ENCODE measurements at places on chromosomes 11 and 22.

GRCh38 chr22:50236731-50237409 is 8.0 kb downstream of the TUBGCP6 start:
- DNase-seq = peak; percentile 74

DNA sequence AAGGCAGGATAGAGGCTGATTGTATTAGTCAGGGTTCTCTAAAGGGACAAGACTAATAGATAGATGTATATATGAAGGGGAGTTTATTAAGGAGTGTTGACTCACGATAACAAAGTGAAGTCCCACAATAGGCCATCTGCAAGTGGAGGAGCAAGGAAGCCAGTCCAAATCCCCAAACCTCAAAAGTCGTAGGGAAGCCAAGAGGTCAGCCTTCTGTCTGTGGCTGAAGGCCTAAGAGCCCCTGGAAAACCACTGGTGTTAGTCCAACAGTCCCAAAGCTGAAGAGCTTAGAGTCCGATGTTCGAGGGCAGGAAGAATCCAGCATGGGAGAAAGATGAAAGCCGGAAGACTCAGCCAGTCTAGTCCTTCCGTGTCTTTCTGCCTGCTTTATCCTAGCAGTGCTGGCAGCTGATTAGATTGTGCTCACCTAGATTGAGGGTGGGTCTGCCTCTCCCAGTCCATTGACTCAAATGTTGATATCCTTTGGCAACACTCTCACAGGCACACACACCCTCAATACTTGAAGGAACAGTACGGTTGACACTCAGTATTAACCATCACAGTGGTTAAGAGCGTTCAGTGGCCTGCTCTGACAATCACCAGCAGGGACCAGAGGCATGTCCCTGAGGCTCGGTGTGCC is 135.6 kb downstream of the CSNK2A3 start:
- DNase-seq = no peak

GRCh38 chr11:67032830-67033551 is 10.1 kb downstream of the SYT12 start:
- no peak for DNase-seq

DNA sequence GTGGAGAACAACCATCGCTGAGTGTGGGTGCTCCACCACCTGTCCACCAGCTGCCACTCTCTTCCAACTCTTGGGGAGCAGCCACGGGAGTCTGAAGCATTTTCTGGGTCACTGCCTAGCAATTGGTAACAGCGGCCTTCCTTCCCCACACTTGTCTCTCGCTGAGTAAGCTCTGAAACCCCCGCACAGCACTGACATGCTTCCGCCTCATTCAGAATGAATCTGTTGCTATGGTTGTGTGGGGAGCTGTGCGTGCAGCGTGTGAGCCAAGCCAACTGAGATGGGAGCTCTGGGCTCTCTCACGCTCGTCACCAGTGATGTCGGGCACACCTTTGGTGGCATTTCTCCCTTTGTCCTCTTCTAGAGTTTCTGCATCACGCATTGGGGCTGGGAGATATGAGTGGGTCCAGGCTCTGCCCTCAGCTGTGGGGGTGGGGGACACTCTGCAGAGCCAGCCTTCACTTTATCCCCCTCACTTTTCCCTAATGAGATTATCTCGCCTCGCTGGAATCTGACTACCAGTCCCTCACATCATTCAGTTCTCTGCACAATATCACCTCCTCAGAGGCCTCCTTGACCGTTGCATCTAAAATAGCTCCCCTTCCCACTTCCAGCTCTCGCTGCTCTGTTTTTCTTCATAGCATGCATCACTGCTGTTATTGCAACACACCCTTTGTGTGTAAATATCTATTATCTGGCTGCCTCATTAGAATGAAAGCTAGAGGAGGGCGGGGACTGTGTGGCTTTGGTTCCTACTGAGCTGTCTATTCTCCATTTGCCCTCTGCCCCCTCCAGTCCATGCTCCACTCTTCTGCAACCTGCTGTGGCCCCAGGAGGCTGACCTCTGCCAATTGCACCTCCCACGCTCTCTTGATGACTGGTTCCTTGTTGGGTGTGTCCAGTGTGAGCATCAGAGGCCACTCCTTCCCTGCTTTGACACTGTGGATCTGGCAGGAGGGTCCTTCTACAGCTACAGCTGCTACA is 569.9 kb upstream of the CADM1 start:
- no peak for DNase-seq

DNA sequence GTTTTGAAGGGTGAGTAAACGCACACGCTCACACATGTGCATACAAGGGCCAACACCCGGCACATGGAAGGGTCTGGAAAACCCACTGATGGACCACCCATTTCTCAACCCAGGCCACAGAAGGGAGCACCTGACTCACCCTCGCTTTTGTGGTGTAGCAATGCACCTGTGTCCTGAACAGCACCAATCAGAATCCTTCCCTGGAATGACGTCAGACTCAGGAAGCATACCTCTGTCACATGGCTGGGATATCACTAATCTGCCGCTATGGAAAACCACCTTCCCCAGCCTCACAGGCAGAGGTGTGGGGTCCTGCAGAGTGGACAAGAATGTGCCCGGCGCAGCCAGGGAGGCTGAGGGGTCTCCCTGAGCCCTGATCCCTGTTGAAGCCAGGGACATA is 9.0 kb upstream of the OSM start:
- no peak for DNase-seq

DNA sequence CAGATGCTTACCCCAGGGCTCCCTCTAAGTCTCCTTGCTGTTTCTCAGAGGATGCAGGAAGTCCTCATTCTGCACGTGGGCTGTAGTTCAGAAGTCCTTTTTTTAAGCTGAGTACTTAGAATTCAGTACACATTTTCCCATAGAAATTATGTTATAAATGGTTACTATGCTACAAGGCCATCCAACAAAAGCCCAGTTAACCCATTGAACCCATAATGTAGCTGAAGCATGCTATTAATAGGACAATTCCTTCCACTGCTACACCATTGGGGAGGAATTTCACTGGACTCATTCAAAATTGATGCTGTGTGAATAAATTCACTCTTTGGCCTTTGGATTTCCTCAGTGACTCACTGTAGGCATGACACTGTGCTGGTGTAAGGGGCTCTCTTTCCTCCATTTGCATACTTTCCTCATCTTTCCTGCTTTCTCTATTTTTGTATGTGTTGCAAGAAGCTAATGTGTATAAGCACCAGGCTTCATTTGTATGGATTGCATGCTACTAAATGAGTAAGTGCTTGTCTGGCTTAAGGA is 148.0 kb downstream of the NTM start:
- no peak for DNase-seq

GRCh38 chr11:104624021-104624420 is 274.2 kb downstream of the CASP12 start:
- DNase-seq = no peak

- DNase-seq = peak; percentile 7
These were observed 179.4 kb downstream of the CADM1 start for GRCh38 chr11:115324581-115325432.

GRCh38 chr22:25540166-25540907 is 24.1 kb upstream of the GRK3 start:
- DNase-seq = no peak

GRCh38 chr11:33716243-33716642 is 15.6 kb upstream of the C11orf91 start:
- no peak for DNase-seq

DNA sequence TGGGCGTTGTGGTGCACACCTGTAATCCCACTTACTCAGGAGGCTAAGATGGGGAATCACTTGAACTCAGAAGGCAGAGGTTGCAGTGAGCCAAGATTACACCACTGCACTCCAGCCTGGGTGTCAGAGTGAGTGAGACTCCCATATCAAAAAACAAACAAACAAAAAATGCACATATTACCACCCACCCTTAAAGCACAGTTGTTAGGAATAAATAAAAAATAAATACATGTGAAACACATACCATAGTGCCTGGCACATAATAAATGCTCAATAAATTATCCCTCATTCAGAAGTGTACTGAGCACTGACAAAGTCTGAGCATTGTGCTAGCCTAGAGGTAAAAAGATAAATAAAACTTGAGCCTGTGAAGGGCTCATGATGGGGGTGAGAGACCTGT is 9.0 kb upstream of the JAML start:
- no peak for DNase-seq

GRCh38 chr11:35112056-35112845 is 26.7 kb upstream of the CD44 start:
- no peak for DNase-seq

DNA sequence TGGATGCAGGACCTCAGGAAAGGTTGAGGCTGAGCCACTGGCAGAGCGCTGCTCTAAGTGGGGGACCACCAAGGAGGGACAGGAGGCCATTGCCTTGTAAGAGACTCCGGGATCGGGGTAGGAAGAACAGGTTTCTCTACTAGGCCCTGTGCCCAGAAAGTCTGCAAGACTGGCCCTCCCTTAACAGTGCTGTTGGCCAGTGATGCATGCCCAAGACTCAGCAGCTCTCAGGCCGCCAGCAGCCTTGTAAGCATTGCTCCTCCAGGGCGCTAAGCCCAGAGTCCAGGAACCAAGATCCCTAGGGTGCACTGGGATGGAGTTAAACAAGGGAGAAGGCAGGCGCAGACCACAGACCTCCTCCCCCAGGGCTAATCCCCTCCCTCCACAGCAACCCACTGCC is 39.3 kb upstream of the PANX1 start:
- no peak for DNase-seq
